NCI-H460 (cell line): ENCODE measurements at places on chromosomes 1 and 21. TPM values are rescaled to one million over a fixed set of nuclear protein-coding genes. Genes with fewer than 3 reads are reported as not detected.
A peak's percentile ranks its signal among the peaks of the same experiment; 100 is the strongest.

DNA sequence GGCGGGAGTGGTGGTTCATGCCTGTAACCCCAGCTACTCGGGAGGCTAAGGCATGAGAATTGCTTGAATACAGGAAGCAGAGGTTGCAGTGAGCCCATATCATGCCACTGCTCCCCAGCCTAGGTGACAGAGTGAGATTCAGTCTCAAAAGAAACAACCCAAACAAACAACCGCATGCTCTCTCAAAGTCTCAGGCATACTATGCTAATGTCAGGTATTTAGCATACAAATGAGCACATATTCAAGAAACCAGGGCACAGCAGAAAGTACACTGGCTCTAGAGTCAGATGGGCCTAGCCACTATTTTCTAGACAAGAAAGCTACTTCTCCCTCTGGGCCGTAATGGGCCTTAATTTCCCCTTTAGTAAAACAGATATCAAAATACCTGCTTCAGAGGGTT, 55.0 kb downstream of the ELAVL4 start:
- DNase-seq, result no peak

Gene PAFAH2
- total RNA-seq, result 9.8 and 10.5 TPM in 2 replicates

Gene RNASEL
- total RNA-seq, result 6.6 and 7.6 TPM in 2 replicates

DNA sequence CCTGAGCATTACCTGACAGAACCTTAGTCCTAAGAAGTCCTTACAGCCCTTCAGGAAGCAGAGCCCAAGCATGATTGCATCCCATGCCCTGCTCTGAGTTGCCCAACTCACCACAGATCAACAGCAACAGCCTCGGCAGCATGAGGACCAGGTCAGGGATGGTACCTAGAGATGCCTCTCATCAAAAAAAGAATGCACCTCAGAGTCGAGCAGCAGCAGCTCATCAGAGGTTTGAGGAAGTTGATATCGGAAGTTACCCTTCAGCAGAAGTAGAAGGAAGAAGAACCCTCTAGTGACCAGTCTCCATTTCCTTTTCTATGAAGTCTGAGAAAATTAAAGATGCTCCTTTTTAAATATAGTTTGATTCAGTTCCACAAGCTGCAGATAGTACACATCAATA, at the start of gene FCRL1:
FCRL1 (minus strand) TSS at position 225 of the 400 bp plus-strand sequence; CDS start at position 142, 83 bp downstream.
- no peak for DNase-seq

DNA sequence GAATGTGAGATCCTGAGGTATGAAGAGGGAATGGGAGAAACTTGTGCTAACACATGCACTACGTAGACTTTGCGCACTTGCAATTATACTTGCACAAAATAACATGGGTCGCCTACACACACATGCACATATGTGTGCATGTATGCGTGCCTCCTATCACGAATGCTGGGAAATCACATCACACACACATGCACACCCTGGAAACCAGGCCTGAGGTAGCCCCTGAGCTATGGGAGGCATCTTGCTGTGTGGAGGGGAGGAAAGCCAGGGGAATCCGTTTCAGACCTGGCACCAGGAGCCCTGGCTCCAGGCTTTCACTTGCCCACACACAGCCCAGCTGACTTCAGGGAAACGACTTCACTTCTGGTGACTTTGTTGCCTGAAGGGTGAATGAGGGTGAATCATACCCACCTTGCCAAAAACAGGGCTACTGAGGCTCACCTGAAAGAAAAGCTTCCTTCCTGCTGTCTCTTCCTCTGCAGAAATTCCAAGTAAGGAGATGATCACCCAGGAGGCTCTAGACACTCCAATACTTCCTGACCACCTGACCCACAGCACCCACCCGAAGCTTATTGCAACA, 136.0 kb upstream of the NGF start:
- no peak for DNase-seq

Gene CYP4X1
- 0.25 and 0.63 TPM in 2 replicates for total RNA-seq

GRCh38 chr1:245869847-245870246, 637.2 kb downstream of the SMYD3 start:
- DNase-seq, result no peak

DNA sequence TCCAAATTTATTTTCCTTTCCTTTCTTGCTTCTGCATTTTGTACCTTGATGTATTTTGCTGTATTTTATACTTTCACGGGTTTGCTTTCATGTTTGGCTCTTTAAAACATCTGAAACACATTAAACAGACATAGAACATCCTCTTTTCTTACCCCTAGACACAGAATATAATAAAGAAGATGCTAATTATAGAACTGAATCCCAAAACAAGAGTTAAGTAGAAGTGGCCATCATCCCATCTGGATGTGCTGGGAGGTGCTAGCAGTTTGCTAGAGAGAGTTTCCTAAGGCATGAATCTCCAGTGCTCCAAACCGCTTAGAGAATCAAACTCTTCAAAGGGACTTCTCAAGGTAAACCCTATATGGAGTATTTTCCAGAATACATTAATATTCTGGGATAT, 53.9 kb upstream of the GNG12 start:
- no peak for DNase-seq

Gene PCP4L1
- not detected in 2 replicates for total RNA-seq

Gene TTLL10
- not detected in 2 replicates for total RNA-seq

DNA sequence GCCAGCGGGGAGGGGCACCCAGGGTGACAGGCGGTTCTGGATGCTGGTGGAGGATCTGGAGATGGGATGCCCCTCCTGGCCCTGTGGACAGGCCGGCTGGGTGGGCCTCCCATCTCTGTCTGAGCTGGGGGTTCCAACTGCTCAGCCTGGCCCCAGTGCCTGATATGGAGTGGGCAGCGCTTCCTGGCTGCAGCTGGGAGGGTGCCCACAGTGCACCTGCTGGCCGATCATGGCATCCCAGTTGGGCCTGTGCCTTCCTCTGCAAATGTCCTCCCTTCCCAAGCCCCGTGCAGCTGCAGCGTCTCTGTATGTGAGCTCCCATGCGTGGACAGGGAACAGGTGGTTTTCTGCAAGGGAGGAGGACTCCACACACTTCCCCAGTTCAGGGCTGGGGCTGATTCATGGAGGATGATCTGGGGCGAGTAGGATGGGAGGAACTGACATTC, 2.1 kb downstream of the PFKL start:
- no peak for DNase-seq

DNA sequence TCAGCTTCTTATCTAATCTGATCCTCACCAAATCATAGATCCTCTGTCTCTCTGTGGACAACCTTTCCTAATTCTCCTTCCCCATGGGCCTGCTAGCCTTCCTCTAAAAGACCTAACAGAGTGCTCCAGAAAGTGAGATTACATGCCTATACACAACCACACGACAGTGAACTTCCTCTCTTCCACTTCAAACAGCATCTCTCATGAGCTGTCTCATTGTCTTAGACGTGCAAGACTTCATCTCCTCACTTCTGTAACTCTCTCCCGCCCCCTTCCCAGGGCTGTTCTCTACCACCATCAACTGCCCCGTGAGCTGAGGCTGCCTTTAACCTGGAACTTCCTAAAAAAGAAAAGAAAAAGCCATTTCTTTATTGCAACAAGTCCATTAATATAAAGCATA, 14.1 kb upstream of the A3GALT2 start:
- no peak for DNase-seq

DNA sequence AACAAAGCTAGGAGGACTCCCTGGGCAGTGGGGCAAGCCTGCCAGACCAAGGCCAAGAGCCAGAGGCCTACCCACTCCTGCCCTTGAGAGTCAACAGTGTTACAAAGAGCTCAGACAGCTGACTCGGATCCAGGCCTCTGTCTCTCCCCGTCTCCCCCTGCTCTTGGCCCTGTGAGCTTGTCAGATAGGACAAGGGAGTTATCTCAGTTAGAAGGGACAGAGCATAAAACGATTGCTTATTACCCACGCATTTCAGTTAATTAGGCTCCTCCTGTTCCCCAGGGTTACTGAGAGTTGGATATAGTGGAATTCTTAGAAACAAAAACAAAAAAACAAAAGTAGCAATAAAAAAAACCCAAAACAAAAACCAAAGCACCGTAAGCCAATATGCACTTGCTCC, 1.3 kb downstream of the SLC41A1 start:
- DNase-seq, result no peak

Gene HTR1D
- total RNA-seq, result 3.6 and 3.7 TPM in 2 replicates

Gene TMPRSS2
- total RNA-seq, result not detected in 2 replicates

DNA sequence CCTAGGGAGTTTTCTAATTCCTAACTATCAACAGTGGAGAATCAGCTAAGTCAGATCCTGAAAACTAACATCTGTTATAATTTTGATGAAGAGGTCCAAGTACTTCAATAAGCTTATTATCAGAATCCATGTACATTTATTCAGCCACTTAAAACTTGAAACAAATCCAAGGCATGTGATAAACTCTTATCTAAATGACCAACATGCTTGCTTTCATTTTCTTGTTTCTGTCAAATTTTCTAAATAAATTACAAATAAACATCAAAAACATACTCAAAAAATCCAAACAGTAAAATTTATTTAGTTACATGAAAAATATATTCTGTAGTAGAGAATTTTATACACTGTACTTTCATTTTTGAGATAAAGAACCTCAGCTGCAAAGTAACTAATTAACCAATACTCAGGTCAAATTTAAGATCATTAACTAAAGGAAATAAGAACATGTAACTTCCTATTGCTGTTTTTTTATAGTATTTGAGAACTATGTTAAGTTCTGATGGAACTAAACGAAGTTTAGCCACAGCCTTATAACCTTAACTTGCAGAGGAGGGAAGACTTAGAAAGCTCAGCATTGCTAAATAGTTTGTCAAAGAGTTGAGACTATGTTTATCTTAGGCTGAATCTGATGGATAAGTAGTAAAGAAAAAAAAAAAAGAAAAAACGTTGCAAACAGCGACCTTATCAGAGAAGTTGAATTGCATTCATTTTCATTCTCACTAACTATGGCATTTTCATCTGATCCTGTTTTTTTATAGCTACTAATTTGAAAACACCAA, 44.9 kb downstream of the SYNJ1 start:
- DNase-seq, result no peak

- no peak for DNase-seq
Observed at GRCh38 chr1:169133801-169134502, 27.5 kb downstream of the ATP1B1 start.

DNA sequence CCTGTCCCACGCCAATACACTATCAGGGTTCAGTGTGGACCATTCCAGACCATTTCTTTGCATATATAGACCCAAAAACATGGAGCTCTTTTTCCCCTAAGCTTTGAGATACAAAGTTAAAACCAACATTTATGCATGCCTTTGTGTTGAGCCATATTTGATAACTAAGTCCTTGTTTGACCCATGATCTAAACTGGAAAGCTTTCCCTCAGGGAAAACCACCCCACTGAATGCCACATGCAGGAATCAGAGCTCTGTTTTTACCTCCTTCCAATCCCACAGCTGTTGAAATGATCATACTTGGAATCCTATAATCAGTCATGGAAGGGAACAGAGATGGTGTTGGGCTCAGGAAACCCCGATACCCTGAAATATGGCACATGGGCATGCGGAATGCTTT, 14.8 kb upstream of the SLC45A1 start:
- no peak for DNase-seq

Gene LRRC53
- not detected in 2 replicates for total RNA-seq

GRCh38 chr1:1167841-1168450, 5.7 kb upstream of the TTLL10 start:
- DNase-seq, result no peak

GRCh38 chr1:52633291-52633754, 355 bp downstream of the SHISAL2A start:
- no peak for DNase-seq

DNA sequence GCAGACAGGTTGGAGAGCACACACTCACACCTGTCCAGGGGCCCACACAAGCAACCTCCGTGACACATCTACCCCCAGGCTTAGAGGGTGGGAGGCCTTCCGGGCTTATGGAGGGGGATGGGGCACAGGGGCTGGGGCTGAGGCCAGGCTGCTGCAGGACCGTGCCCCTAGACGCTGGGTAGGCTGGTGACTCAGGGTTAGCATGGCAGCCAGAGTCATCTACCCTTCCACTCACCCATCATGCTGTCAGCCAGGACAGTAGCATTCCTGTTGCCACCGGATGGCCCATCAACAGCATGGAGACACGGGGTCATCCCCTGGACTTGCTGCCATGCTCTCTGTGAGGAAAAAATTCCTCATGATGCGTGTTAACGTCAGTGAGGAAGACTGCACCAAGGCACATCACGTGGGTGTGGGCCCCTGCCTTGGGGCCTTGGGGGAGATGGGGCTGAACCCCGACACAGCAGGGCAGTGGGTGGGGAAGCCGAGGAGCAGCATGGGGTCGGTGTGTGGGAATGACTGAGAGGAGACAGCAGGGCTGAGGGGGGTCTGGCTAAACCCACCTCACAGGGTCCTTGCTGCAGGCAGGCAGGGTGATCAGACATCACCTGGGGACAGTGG, 52.8 kb downstream of the WNT9A start:
- DNase-seq, result no peak

DNA sequence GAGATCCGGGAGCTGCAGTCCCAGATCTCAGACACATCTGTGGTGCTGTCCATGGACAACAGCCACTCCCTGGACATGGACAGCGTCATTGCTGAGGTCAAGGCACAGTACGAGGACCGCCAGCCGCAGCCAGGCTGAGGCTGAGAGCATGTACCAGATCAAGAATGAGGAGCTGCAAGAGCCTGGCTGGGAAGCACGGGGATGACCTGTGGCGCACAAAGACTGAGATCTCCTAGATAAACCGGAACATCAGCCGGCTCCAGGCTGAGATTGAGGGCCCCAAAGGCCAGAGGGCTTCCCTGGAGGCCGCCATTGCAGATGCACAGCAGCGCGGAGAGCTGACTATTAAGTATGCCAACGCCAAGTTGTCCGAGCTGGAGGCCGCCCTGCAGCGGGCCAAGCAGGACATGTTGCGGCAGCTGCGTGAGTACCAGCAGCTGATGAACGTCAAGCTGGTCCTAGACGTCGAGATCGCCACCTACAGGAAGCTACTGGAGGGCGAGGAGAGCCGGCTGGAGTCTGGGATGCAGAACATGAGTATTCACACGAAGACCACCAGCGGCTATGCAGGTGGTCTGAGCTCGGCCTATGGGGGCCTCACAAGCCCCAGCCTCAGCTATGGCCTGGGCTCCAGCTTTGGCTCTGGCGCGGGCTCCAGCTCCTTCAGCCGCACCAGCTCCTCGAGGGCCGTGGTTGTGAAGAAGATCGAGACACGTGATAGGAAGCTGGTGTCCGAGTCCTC, 25.5 kb downstream of the ETV3L start:
- DNase-seq, result peak; percentile 72

- DNase-seq, result no peak
Observed at GRCh38 chr1:1136547-1137230, 20.8 kb upstream of the C1orf159 start.

Gene ANGPTL1
- 0.10 TPM in 1 of 2 replicates, not detected in the other for total RNA-seq

Gene PTGFR
- total RNA-seq, result 0.12 and 0.17 TPM in 2 replicates

DNA sequence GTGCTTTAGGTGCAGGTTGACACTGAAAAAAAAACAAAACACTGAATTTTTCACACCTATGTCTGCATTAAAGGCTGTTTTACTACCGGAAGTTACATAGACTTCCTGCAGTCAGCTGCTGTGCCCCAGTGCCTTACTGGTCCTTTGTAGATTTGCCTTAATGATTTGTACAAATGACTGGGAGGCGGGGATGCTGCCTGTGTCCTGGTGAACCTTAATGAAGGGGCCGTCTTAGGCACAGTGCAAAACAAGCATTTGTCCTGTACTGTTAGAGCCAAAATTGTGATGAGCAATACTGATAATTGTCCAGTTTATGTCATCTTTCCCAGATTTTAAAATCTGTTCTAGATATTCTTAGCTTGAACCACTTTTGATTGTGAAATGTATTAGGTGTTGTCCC, 90.9 kb upstream of the PGD start:
- no peak for DNase-seq

GRCh38 chr1:15083578-15083977, 70.0 kb upstream of the TMEM51 start:
- DNase-seq, result no peak

Gene IGSF9
- total RNA-seq, result not detected in 2 replicates

GRCh38 chr1:59412718-59413326, 115.9 kb downstream of the FGGY start:
- DNase-seq, result no peak

GRCh38 chr1:182330303-182330702, 61.3 kb downstream of the GLUL start:
- no peak for DNase-seq
